Putamen (tissue), 1 donor: ENCODE measurements at places on chromosomes 7 and 10.

DNA sequence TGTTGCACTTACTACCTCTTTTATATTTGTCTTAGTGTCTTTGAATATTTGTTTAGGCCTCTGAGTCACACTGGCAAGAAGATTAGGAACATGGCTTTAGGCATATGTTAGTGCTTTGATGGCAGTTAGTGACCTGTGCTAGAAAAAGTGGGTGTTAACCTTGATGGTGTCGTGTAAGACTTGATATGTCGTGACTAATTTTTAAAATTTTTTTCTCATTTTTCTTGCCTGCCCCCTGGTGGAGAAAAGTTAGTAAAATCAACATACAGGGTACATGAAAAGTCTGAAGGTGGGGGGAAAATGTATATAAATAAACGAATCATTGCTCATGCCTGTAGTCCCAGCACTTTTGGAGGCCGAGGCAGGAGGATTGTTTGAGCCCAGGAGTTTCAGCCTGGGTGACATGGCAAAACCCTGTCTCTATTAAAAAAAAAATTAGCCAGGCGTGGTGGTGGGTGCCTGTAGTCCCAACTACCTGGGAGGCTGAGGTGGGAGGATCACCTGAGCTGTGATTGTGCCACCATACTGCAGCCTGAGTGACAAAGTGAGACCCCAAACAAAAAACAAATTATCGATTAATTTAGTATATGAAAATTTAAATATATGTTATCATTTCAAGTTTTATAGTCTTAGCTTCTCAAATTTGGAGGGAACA, 44.6 kb downstream of the TAX1BP1 start:
- DNase-seq = no peak

DNA sequence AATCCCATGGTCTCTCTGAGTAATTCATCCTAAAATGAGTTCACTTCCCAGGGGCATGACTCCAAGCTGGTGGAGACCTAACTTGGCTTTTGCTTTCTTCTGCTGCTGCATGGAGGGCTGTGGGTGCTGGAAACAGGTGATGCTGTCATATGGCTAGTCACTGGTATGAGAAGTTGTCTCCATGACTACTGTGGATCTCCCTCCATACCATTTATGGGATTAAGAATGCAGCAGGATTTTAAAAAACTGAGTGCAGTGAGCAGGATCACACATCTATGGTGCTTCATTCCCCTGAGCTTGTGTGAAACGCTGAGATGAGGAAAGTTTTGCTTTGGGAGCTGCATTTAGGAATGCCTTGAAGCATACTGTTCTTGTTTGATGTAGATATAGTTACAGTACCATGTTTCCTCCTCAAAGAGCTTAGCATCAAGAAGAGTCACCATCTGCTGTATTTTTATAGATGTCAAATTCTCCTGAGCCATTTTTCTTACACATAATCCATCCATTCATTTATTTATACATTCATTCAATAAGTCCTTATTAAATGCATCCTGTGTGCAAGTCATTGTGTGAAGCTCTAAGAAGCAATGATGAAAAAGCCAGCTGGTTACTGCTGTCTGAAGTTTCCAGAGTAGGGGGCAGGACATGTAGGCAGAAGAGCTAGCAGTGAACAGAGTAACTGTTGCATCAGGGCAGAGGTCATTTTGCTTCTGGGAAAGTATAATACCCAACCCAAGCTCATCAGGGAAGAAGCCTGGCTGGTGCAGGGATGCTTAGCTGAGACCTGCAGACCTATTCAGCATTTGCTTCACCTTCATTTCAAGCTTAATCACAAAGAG, 534.8 kb downstream of the AUTS2 start:
- DNase-seq = no peak

DNA sequence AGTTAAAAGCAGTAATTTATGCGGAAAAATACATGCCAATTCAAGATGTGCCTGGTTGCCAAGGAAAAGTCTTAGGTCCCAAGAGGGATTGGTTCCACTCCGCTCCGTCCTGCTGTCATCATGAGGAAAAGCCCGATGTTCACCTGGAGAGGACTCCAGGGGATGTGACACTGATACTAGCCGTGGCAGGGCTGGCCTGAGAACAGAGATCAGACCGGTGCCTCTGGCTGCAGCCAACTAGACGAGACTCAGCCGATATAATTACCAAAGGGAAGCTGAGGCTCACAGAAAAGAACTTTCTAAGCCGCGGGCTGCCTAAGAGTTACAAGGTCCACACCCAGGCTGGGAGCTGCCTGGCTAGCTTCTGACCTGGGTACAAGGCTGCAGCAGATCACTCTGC, 81.3 kb upstream of the UNC5B start:
- no peak for DNase-seq

GRCh38 chr7:70303309-70303708, 705.0 kb downstream of the AUTS2 start:
- no peak for DNase-seq

DNA sequence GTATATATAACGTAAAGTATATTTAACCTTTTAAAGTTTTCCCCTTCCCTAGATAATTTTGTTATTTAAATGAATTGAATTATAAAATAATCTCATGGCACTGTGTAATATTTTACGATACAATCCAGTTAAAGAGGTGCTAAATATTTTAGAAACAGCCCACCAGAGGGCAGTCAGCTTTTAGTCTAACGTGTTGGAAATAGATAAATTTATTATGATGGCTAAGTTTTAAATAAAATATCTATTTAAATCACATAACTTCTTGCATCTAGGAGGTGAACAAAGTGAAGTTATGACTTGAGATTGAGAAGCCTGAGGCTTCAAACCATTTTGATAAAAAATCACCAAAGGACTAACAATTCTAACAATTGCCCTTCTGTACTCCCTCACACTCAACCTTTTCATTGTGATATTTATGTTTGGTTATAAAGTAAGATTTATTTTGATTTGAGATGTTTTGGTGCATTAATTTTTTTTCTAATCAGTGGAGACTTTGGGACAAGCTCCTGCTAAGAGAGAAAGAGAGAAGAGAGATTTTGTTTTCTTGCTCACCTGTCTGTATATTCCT, 171.5 kb upstream of the SP4 start:
- DNase-seq = peak; percentile 34

- no peak for DNase-seq
Measured at GRCh38 chr7:114620208-114620607, 205.6 kb downstream of the FOXP2 start.

DNA sequence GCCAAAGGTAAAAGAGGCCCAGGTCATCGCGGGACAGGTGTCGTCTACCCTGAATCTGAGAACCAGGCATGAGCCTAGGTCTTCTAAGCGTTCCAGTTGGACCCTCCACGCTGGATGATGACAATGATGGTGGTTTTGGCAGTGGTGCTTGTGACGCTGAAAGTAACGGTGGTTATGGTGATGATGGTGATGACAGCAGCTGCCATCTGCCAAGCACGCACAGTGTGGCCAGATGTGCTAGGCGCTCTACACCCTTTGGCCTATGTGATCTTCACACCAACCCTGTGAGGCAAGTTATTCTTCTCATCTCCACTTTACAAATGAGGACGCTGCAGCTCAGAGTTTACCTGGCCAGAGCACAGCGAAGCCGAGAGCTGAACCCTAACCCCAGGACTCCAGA, 93.9 kb downstream of the FAM53B start:
- no peak for DNase-seq

GRCh38 chr7:55016061-55016745, 2.6 kb upstream of the EGFR start:
- no peak for DNase-seq

GRCh38 chr7:69845721-69846495, 247.6 kb downstream of the AUTS2 start:
- DNase-seq = no peak

DNA sequence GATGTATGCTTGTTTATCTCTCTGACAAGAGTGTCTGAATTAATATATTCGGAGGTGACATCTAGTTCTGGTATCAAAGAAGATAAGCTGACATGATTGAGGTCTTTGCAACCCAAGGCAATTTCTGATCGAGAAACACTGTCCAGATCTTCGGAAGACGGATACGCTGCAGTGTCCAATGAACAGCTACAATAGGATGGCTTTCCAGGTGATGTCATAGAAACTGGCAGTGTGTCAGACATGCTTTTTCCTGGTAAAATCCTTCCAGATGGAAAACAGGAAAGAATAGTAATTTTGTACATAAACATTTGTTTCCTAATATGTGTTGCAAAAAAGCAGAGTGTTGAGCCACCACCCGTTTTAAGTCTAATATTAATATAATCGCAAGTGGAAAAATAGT, 33.4 kb downstream of the VWDE start:
- DNase-seq = no peak

DNA sequence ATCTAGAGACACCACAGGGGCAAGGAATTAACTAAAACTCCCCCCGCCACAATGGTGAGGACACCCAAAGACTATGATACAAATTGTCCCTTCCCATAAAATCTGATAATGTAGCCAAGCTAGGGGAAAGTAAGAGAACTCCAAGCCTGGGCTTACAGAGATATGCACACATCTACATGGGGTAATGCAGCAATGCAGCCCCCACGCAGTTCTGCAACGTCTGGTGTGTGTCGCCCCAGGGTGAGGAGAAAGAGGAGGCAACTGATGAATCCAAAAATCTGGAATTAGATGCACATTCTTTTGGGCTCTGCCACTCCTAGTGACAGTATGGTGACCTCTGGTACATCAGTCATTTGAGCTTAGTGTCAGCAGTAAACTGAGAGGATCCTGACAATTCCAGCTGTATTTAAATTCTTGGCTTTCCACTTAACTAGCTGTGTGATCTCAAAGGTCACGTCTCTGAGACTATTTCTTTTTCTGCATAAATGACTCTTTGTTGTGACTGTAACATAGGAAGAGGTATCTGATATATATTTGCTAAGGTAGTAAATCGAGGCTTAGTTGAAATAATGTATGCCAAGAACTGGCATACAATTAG, 51.5 kb downstream of the PIP4K2A start:
- no peak for DNase-seq

DNA sequence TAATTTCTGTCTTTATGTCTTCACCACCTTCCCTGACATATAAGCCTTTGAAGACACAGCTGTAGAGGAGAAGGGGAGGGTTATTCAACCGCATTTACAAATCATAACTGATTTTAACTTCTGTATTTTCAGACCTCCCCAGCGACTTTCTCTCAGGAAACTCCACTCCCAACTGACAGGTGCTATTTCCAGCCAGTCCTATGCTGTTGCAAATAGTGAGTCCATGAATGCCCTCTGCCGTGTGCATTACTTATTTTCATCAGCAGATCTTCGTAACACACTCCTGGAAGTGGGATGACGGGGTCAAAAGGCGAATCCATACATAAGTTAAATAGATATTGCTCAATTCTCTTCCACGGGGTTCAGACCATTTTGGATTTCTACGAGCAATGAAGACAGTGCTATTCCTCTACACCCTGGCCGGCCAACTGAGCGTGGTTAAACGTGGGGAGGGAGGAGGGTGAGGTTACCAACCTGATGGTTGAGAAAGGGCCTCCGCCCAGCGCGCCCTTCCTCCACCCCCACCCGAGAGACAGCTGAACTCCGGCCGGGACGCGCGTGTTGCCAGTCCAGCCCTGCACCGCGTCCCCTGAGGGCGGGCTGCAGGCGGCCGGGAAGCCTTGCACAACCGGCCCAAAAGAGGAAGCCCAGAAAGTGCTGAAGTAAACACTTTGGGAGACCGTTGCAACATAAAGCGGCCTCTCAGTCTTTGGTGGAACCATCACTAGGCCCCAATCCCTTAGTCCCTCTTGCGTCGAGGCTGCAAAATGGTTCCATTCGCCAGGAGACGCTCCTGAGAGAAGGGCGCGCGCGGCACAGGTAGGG, at the start of gene APBB1IP:
Gene APBB1IP (plus strand): TSS at position 705 of the 825 bp plus-strand sequence. CDS start 53,986 bp downstream, outside the sequence.
- DNase-seq = peak; percentile 47

- no peak for DNase-seq
Measured at GRCh38 chr7:156487811-156488533, 152.6 kb upstream of the RNF32 start.

DNA sequence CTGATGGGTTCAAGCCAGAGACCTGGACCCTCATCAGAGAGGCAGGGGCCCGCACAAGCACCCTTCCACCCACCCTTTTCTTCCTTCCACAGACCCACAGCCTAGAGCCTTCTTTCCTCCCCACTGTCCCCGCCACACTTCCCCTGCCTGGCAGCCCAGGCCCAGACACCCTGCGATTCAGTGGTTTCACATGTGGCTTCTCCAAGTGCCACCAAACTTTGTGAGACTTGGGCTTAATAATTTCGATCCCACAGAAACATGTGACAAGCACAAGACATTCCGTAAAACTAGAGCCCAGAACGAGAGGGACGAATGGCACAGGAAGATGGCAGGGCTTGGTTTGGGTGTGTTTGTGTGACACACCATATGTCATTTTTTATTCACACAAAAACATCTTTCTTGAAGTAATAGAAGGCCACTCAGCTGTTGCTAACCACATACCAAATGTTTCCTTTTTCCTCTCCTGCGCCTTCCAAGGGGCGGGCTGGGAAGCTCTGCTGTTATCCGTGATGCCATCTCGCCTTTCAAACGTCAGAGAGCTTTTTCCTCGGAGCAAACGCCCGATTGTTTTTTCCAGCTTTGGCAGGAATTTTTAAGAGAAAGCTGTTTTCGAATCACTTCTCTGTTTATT, 162.9 kb downstream of the GRK5 start:
- no peak for DNase-seq

GRCh38 chr10:22611425-22612115, 102.8 kb downstream of the PIP4K2A start:
- DNase-seq = no peak

- DNase-seq = no peak
Measured at GRCh38 chr7:25148772-25149575, 23.9 kb upstream of the CYCS start.

DNA sequence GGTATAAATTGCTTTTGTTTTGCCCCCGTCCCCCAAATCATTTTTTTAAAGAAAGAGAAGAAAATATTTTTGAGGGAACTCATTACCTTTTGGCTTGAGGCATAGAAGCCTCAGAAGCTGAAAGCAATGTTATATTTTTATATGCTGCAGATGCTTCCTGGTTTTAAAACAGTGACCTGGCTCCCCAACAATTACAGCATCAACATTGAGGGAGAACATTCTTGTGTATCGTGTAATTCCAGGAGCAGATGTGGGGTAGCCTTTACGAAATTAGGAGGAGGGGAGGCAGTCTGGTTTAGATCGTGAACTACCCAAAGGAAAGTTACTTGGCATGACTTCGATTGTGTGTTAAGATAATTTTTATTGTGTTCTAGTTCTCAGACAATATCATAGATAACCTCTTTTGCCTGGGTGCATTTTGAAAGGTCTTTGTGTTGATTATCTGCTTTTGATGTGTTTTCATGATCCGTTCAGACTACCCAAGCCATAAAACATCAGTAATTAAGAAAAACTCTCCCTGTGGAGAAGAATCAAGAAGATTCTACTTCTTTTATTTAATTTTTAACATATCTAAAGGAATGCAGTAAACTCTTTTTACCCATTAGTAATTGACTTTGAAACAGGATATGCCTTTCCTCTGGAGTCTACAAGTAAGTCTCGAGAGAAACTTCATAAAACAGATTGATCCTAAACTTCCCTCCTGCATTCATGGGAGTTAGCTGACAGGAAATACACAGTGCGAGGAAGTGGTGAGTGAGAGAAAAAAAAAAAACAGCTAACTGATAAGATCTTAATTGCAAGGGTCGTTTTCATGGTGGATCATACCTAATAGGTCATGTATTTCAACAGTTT, 141.4 kb downstream of the KIAA1217 start:
- DNase-seq = no peak
